ENCODE measurements at places on chromosomes 5 and 9.

- DNase-seq: no peak
These were observed 9.0 kb downstream of the RGS14 start for GRCh38 chr5:177366528-177367322.

- no peak for DNase-seq
These were observed 174.9 kb upstream of the HMHB1 start for GRCh38 chr5:143636931-143637528.

DNA sequence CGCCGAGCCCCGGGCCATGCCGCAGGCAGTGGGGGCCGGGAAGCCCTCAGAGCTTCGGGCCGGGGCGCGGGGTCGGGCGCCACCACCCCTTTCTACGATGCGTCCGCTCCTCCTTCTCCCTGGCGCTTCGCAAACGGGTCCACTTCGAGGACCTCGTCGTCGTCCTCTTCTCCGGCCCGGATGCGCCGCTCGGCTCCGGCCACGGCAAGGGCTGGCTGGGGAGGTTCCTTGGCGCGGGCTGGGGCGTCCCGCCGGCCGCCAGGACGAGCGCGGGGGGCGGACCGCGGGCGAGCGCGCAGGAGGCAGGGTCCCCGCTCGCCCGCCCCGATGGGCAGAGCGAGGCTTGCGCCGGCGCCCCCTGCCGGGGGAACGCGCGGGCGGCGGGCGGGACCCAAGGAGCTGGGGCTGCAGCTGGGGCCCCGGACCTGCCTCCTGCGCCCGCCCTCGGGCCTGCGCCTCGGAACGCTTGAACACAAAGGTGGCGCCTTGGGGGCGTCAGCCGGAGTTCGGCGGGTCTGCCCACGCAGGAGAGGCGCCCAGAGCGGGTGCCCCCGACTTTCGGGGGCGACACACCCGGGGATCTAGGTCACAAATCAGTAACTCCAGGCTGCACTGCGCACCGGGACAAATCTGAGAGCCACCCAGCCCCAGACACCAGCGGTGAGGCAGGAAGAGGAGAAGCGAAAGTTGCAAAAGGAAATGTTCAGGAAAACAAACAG lies at the start of gene ROR2:
TSS of gene ROR2 (minus strand) at position 283 of the 719 bp plus-strand sequence.
- no peak for DNase-seq

DNA sequence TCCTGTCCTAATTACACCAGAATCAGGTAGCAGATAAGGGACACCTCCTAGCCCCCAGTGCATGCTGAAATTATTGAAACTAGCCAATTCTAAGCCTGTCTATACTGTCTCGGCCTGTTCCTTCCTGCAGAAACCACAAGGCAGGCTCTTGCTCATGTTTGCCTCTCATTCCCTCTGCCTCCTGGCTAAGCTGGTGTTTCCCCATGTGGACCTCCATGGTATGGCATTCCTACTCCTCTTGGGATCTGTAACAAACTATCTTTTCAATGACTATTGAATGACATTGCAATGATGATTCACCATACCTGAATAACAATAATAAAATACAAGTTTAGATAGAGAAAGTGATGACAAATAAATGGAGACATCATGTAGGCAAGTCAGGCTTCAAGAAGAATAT lies 35.6 kb upstream of the ADAMTS16 start:
- no peak for DNase-seq

- no peak for DNase-seq
These were observed 52.8 kb upstream of the ENTREP1 start for GRCh38 chr9:69272212-69272611.

DNA sequence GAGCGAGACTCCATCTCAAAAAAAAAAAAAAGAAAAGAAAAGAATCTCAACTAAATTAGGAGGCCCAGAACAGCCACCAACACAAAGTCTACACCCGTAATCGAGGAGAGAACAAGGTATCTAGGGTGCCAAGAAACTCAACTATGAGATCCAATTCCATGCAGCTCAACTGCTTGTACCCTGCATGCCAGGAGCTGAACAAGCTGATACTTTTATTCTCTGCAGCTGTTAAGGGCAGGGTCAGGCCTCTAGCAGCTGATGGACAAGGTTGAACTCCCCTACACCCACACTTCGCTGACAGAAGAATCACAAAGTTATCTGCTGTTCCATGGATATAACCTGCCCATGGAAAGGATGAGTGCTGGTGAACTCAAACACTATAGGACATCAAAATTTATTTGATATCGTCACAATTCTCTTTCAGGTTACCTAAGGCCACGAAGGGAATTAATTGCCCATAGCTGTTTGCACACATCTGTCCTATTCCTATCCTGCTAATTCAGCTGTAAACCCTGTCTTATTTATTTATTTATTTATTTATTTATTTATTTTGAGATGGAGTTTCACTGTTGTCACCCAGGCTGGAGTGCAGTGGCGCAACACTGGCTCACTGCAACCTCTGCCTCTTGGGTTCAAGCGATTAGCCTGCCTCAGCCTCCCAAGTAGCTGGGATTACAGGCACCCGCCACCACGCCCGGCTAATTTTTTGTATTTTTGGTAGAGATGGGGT lies 20.7 kb downstream of the UBAP2 start:
- no peak for DNase-seq

DNA sequence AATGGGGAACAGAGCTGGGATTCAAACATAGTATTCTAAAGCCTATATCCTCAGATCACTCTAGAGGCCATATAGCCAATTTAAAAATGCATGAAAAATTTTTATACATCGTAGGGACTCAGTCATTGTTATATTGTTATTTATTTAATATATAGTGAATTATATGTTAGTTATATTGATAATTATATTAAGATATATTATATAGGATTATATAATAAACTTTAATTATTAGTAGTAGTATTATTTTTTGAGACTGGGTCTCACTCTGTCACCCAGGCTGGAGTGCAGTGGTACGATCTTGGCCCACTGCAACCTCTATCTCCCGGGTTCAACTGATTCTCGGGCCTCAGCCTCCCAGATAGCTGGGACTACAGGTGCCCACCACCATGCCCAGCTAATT lies 65.7 kb upstream of the DPYSL3 start:
- DNase-seq: no peak

DNA sequence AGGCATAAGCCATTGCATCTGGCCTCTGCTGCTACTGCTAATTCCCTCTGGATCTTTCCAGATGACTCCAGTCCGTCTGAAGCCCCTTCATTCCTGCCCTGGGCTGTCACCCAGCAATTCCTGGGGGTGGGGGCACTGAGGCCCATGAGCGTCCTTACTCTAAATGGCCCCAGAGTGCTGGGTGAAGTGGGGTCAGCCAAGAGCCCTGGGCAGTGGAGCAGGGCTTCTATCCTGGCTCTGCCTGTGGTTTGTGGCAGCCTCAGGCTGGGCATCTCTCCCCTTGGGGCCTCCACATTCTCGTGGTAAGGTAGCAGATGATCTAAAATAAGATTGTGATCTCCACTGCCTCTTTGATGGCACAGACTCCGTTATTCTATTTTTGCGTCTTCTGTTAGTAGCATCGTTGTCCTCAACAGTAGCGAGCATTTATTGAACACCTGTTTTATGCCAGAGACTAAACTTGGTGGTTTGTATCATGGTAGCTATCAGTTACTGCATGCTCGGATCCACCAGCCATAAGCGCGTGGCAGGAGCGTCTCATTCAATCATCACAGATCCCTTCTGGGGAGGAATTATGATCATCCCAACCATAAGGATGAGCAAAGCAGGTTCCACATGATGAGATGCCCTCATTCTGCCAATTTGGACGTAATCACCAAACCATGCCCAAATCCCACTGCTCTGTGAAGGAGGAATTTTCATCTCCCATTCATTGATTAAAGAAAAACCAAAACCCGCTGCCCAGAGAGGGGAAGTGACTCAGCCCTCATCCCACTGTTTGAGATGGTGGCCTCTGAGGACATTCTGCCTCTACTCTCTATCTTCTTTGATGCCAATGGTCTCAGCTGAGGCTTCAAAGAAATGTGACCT lies 21.9 kb upstream of the DUSP1 start:
- DNase-seq: no peak

DNA sequence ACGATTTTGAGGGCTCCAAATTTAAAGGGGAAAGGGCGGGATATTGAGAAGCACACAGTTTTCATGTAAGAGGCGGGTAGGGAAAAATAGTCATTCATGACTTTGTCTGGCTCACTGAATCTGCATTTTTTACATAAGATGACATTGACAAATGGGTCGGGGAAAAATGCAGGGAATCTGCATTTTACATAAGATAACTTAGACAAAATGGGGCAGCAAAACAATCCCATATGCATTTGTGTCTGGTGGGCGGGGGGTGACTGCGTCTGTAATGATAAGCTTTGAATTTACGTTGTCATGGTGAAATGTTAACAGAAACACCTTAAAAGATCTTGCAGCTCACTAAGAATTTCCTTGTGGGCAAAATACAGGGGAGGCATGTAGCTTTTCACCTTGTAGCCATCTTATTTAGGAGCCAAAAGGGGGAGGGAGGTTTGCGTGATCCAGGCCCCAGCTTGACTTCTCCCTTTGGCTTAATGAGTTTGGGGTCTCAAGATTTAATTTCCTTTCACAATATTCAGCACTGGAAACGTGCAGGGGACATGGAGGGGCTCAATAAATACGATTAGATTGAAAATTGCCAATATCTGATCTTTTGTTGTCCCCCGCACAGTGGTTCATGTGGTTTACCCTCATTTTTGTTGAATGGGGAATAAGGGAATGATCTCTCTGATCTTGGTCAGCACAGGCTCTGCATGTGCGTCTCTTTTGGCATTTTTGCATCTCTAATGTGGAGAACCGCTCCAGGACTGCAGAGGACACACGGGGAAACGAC lies 41.1 kb upstream of the GADD45G start:
- no peak for DNase-seq

- DNase-seq: no peak
These were observed 35.3 kb upstream of the CLPTM1L start for GRCh38 chr5:1380011-1380817.

- DNase-seq: no peak
These were observed 34.1 kb upstream of the PLIN2 start for GRCh38 chr9:19161257-19162025.

DNA sequence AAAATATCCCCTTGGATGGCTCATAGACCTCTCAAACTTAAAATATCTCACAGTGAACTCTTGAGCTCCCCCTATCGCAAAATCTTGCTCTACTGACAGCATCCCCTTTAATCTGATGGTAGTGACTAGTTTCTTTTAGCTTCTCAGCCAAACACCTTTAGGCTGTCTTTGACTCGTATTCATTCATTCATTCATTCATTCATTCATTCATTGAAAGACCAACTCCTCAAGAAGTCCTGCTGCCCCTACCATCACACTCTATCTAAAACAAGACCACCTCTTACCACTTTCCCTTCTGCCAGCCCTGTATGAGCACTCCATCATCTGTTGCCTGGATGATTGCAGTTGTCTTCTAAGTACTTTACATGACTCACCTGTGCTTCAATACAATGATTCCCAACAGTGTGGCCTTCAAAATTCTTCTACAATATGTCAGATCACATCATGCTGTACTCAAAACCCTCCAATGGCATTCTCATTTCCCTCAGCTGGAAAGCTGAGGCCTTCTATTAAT lies 46.8 kb downstream of the ITGA2 start:
- no peak for DNase-seq

DNA sequence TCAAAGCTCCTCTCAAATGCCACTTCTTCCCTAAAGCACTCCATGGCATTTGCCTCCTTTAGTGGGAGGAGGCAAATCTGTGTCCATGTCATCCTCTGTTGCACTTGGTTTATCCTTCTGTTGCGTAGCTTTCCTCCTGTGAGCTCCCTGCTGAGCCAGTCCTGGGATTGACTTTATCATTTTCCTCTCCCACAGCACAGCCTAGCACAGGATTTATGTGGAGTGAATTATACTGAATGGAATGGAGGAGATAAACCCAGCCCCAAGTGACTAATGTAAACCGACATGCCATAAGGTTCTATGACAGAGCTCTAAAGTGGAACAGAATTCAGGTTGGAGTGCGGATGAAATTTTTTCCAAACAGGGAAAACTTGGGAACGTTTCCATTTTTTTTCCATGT lies 26.4 kb upstream of the TOMM5 start:
- no peak for DNase-seq

DNA sequence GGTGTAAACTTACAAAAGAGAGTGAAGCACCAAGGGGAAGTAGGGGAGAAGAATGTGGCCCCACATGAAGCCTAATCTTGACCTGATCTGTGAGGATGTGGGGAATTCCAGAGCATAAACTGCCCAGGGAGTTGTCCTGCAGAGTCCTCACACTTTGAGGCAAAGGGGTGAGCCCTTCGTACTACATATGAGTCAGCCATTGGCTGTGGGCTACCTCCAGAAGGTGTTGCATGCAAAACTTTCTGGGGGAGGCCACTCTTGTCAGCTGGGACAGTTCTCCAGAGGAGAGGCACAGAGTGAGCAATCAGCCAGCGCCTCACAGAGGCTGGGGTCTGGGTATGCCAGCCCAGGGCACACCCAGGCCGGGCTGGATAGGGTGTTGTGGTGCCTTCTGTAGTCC lies 98.1 kb upstream of the NMUR2 start:
- no peak for DNase-seq

- DNase-seq: no peak
These were observed 61.0 kb upstream of the SMIM23 start for GRCh38 chr5:171724468-171725204.

DNA sequence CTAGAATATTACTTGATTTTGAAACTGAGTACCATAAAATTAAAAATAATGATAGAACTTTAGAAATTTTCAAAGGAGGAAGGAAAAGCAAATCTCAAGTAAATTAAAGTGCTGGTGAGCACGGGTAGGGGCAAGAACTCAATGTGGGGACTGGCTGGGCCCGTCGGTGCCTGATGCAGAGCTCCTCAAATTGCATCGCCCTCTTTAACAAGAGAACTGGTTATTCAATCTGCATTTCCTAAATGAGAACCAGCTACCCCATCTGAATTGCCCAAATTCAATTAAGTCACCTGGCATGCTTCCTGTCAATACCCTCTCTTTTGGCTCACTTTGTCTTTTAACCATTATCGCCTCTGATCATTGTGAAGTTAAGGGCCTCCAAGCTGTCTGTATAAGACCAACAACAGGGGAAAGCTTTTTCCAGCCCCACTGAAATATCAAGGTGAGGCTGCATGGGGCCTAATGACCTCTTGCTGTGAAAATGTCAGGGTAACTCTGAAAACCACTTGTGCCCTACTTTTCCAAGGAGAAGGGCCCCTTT lies 316.7 kb downstream of the SLIT3 start:
- no peak for DNase-seq

- DNase-seq: no peak
These were observed 6.2 kb downstream of the TRIM32 start for GRCh38 chr9:116693233-116693731.

- DNase-seq: no peak
These were observed 8.5 kb downstream of the EGFL7 start for GRCh38 chr9:136671254-136671614.

DNA sequence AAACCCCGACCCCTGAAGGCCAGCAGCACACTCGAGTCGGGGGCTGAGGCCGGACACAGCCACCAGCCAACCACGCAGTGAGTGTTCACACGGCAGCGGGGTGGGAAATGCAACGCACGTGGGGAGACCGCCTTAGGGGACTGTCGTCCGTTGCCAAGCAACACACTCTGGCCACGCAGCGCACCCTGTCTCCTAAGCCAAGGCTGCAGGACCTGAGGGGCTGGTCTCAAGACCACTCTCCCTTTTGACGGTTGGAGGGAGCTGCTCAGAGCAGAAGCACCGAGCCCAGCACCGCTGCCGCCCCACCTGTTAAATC lies 7.5 kb downstream of the BRD9 start:
- DNase-seq: no peak

GRCh38 chr9:5819174-5819573 lies 13.7 kb downstream of the ERMP1 start:
- no peak for DNase-seq
